ENCODE measurements at places on chromosomes 3 and 15. TPM values are rescaled to one million over a fixed set of nuclear protein-coding genes. Genes with fewer than 3 reads are reported as not detected.
A peak's percentile ranks its signal among the peaks of the same experiment; 100 is the strongest.

PLSCR4 gene
- total RNA-seq = 3.5 TPM

DALRD3 gene
- total RNA-seq = 22.5 TPM

ADAMTS9 gene
- total RNA-seq = 0.05 TPM

NCK1 gene
- total RNA-seq = 43.5 TPM

USP13 gene
- total RNA-seq = 27.8 TPM

SNX22 gene
- total RNA-seq = 2.3 TPM

NUTM1 gene
- 0.05 TPM for total RNA-seq

CDC25A gene
- total RNA-seq = 12.8 TPM

GP5 gene
- total RNA-seq = 0.05 TPM

VILL gene
- total RNA-seq = 5.7 TPM

ITPKA gene
- total RNA-seq = 6.3 TPM

CEMIP gene
- total RNA-seq = 0.46 TPM

BFSP2 gene
- total RNA-seq = 0.67 TPM

NOX5 gene
- 0.26 TPM for total RNA-seq

GRCh38 chr3:81666502-81667121 lies 94.8 kb downstream of the GBE1 start:
- DNase-seq = no peak

DNA sequence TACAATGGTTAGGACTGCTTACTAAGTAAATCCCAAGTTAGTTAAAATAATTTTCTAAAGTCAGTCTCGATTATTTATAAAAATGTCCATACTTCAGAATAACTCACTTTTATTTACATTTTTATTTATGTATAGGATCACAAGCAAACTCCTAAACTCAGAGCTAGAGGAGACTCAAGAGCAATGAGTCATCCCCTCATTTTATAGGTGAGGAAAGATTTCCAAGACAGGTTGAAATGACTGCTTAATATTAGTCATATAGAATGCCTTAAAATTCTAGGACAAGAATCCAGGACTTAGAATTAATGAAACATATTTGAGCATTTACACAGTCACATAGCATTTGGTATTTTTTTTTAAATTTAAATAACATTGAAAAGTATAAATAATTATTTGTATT lies 983.8 kb downstream of the SI start:
- DNase-seq = no peak

- no peak for DNase-seq
Observed at GRCh38 chr3:181755959-181756358, 44.2 kb downstream of the SOX2 start.

DNA sequence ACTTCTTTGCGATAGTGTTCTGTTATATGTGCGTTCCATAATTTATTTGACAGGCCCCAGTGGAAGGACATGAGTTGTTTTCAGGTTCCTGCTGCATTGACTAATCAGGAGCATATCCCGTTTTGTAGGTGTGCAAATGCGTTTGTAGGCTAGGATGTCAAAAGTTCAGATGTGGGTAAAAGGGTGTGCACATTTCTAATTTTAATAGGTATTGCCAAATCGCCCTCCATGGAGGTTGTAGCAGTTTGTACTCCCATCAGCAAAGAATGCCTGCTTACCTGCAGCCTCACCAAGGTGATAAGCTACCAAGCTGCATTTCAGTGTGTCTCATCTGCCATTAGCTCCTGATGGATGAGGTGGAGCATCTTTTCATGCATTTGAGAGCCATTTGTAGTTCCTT lies 36.3 kb downstream of the KLF13 start:
- DNase-seq = no peak

- no peak for DNase-seq
Observed at GRCh38 chr15:73737535-73737934, 15.6 kb downstream of the INSYN1 start.

GRCh38 chr15:34147371-34148140 lies 45.7 kb downstream of the PGBD4 start:
- no peak for DNase-seq

DNA sequence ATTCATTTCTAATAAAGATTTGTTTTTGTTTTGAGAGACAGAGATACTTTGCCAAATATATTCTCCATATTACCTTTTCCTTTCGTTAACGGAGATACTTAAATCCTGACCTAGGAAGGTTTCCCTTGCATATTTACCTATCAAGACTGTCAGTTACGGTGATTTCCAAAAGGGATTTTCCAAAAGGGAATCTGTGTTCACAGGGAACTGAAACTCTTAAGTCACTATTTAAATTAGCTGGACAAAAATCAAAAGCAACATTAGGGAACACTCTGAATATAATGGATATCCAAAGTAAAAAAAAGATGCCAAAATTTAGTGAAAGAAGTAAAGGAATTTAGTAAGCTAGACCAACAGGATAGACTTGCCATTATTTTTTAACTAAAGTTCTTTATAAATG lies 576 bp downstream of the LRRFIP2 start:
- no peak for DNase-seq

DNA sequence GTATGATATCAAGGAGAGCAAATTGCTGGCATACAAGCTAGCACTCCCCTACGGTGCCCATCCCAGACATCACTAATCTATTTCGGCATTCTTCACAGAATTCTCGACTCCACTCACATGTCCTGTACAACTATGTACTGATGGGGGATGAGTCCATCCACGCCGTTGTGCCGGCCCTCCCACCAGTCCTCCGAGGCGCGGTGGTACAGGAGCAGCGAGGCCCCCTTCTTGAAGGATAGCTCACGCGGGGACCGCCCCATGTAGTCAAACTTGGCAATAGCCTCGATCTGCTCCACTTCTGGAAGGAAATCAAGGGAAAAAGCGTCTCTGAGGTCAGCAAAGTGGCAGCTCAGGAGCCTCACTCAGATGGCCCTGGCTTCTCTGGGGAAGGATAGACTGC lies 31.0 kb upstream of the RAD18 start:
- DNase-seq = no peak

DNA sequence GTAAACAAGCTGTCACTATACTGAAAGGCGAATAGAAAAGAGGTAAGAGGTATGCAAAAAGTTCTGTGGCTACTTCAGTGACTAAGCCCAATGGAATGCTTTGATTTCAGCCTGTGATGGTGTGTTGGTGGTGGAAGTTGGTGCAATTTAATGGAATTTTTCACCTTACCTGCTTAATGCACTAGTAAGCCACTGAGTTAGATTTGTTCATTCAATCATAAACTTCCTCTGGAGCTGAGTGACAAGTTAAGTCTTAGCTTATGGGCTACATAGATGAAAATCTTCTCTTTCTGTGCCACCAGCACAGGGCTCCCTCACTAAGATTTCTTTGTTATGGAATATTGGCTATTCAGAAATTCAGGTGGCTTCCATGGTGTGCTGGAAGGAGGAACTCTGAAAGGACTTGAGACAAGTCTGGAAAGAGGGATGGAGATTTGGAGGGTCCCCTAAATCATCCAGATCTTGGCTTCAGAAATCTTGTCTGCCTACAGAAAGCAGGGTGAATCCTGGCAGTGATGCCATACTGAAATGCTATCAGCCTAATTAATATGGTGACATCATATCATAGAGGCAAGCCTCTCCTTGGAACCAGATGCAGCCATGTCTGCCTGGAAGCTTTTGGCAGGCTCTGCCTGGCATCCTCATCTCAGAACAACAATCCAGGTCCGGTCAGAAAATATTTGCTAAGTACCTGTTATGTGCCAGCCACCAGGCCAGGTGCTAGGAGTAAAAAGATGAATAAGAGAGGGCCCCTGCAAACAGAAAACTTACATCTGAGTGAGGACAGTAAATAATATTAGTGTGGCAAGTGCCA lies 8.1 kb upstream of the GAP43 start:
- DNase-seq = no peak

DNA sequence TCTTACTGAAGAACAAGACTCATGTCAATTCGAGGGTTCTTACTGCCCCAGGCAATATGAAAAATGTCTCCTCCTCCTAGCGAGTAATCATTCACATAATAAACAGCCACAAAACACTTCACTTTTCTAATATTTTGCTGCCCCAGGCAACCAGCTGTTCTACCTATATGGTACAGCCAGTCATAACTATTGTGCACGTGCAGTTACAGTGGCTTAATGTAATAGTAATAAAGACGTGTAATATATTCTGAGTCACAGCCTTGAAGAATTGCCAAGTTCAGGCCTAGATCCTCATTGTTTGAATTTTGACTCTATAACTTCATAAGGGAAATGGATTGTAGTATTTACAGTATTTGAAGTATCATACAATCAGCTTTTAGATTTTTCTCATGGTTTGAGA lies 1250.0 kb upstream of the GBE1 start:
- no peak for DNase-seq

DNA sequence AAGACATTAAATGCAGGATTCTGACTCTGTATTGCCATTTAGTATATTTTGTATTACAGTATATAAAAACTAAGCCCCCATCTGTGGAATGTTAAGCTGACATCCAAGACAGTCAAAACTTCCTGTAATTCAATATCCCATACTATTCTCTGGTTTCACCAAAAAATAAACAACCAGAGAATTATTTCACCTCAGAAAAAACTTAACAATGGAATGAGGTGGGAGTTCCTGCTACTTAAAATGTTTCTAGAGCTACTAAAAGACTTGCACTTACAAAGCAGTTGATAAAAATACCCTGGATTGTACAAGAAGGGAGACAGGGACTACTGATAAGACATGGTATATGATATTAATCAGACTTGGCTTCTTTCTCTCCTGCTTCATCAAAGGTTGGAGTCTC lies 8.3 kb downstream of the ARL13B start:
- no peak for DNase-seq

DNA sequence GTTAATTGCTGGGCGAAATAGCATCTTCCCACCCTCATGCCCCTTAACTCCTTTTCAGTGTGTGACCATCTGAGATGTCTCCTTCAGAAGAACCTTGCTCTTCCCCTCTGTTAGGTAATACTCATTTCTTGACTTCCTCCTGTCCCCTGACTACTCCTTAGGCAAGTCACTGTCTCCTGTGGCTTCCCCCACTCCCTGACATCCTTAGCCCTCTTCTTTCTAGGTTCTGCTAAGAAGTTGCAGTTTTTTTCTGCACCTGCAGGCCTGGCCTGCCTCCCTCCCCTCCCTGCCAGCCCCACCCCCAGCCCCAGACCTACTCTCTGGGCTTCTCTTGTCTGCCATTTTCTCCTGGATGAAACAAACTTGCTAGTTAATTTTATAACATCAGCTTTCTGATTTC lies 15.2 kb upstream of the EID1 start:
- DNase-seq = no peak

GRCh38 chr3:182567700-182568099 lies 225.6 kb upstream of the ATP11B start:
- no peak for DNase-seq

- DNase-seq = peak; percentile 69
Observed at GRCh38 chr3:151439652-151440125, 21.2 kb downstream of the IGSF10 start.

GRCh38 chr3:130894130-130894985 lies 474 bp downstream of the ATP2C1 start:
- DNase-seq = no peak

- DNase-seq = no peak
Observed at GRCh38 chr3:14340960-14341708, 61.3 kb upstream of the SLC6A6 start.

DNA sequence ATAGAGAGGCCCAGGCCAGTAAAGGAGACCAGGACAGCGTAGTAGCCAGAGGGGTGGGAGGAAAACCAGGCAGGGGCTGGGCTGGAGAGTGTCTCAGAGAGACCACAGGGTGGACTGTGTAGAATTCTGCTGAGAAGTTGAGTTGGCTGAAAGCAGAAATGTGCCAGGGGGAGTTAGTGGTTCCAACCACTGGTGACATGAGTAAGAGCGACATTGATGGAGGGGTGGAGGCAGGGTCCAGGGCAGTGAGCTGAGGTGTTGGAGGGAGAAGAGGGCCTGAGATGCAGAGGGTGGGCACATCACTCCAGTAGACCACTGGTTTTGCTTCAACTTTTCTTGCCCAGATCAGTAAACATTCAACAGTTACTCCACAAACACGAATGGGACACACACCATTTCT lies 106.5 kb downstream of the ASB7 start:
- no peak for DNase-seq

DNA sequence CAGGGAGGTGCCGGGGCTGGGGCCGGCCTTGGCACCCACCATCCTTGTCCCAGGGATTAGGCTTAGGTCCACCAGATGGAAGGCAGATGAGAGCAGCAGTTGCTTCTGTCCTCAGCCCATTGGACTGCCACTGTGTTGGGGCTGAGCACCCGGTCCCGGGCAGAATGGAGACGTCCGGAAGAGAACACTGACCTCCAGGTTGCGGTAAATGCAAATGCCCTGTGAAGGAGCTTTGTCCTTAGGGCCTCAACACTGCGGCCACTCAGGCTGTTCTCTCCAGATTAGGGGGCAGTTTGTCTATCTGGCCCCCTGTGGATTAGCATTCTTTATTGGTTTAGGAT lies at the start of gene SERINC4:
SERINC4 (minus strand) TSS at position 276 of the 341 bp plus-strand sequence; CDS start at position 42, 234 bp downstream.
- DNase-seq = no peak

- no peak for DNase-seq
Observed at GRCh38 chr3:124780356-124780755, 50.1 kb downstream of the UMPS start.

DNA sequence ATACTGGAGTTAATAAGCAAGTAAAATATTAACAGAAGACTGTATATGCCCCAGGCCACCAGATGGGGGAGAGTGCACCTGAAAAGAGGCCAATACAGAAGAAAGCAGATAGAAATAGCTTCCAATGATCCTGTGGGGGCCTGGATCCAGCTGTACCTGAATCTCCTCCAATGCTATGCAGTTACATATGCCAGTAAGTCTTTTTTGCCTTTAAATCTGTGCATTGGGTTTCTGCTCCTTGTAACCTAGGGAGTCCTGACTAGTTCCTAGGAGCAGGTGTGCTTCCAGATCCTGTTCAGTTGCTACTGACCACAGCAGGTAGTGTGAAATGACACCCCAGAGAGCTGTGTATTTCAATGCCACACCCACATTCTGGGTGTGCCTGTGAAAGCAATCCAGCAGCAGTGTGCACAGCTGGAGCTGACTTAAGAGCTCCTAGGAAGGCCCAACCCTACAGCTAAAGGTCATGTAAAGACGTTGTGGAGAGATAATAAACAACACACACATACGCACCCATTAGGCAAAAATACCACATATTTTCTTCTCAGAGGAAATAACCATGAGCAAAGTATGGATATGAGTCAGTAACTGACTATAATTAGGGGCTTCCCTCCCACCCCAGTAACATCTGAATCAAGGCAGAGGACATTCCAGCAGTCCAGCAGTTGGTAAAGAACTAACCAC lies 62.2 kb upstream of the AKAP13 start:
- no peak for DNase-seq

DNA sequence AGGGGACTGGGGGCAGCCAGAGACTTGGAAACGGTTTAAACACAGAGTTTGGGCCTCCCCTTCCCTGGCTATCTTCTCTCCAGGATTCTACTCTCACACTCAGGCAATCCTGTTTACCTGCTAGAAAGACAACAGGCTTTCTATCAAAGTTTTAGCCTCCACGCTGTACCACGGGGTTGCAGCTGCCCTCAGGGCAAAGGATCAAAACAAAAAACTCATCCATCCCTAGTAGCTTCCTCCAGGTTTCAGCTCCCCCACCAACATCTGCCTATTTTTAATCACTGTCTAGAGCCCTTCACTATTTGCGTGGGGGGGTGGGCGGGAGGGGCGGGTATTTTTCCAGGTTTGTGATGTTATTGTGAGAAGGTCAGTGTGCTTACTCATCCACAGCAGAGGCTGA lies 286.8 kb upstream of the TRIM42 start:
- DNase-seq = no peak

- no peak for DNase-seq
Observed at GRCh38 chr3:129021140-129021551, 20.0 kb downstream of the EFCC1 start.

GRCh38 chr3:134694466-134694865 lies 43.6 kb upstream of the KY start:
- DNase-seq = no peak

GRCh38 chr15:78800806-78801205 lies 10.5 kb downstream of the ADAMTS7 start:
- DNase-seq = no peak
